ENCODE measurements at places on chromosomes 1 and 21.

DNA sequence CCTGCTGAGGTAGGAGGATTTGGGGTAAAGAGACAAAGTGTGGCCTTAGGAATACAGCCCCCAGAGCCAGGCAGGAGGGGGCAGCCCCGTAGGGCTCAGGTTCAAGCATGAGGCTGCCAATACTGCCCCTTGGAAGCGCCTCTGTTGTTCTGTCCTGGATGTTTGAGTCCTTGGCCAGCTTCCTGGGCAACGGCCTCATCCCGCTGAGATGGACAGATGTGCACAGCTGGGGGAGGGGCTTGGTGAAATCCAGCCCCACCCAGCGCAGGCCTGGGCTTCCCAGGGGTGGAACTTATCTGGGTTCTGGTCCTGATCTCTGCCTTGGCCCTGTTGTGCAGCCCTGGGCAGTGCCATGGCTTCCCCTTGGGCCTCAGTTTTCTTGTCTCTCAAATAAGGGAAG lies 34.8 kb upstream of the MAN1C1 start:
- DNase-seq, result no peak

DNA sequence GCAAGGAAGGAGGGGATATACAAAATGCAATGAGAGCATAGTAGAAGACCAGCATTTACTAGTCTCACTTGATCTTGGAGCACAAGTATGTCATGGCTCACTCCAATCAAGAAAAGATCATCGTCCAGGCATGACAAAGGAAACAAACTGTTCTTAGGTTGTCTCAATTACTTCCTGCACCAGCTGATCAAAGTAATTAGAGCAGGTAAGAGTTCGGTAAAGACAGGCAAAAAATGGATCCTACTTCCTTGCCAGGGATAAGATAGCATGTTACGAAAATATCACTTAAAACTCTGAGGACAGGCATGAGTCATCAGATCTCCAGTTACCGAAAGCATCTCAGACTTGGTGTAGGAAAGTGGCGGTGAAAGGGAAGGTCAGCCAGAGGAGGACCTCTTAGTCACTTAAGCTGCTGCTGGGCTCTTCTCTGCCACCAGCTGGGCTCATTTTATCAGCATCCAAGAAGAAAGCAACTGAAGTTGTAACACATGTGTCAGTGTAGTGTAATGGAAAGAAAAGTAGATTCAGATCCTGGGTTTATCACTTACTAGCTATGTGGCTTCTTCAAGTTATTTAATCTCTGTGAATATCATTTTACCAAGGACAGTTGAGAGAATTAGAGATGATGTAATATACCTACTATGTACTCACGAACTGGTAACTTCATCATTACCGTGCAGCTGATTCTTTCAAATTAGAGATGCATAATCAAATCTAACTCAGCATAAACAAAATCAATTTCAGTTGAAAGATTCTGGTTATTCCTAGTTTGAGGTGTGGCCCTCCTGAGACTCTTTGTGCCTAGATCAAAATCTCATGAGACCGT lies 46.8 kb downstream of the XCL1 start:
- no peak for DNase-seq

DNA sequence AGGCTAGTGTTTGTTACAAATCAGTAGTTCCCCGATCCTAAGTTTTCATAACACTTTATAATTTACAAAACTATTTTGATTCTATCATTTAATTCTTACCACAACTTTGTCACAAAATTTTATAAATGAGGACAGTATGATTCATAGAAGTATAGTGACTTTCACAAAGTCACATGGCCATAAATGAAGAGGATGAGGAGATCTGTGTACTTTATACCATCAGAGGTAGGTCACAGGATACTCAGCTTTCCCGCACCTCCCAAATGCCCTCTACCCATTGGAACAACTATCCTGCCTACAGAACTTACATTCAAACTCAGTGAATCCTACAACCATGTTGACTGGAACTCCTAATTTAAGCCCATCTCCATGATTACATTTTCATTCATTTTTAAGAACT lies 56.3 kb downstream of the TNFSF4 start:
- no peak for DNase-seq

DNA sequence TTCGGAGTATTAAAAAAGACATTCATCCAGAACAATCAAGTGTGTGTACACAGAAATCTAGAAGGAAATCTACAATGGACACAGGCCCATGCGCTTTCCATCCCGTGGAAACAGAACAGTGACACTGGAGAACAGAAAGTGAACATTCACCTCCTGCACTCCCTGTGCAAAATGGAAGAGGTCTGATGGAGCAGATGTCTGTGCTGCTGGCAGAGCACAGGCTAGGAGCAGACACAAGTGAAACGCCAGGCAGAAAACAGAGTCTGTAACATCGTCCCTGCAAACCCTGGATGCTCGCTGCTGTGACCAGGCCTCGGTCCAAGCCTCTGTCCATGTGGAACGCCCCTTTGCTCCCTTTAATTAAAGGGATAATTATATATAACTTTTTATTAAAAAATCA lies 36.1 kb downstream of the SLC45A1 start:
- no peak for DNase-seq

GRCh38 chr1:211258310-211258755 lies 833 bp upstream of the RCOR3 start:
- peak; percentile 43 for DNase-seq

DNA sequence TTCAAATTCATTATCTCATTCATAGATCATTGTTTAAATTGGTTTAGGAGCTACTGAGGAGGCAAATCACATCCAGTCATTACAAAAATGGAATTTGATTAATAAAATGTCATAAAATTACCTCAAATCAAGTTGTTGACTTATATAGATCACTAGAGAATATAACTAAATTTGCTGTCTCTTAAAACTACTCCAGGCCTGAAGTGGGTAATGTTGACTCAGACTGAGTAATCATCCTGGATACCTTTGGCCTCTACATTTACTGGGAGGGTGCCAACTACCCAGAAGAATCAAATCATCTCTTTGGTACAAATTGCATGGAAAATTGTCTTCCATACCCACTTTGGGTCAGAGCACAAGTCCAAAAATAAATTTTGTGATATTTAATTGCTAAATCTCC lies 191.2 kb upstream of the GREM2 start:
- no peak for DNase-seq

- no peak for DNase-seq
These were observed 4.3 kb upstream of the SLC25A33 start for GRCh38 chr1:9534953-9535352.

DNA sequence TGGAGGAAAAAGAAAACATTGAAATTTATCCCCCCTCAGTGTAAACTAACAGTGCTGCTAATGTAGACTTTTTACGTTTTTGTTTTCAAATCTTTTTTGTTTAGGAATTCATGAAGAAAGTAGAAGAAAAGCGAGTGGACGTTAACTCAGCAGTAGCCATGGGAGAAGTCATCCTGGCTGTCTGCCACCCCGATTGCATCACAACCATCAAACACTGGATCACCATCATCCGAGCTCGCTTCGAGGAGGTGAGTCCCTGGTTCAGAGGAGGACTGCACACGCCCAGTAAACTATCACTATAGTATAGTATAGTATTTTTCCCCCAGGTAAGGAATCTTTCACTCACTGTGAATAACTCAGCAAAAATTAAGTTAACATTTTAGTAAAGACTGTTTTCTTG lies 37.8 kb upstream of the BMP8A start:
- DNase-seq, result no peak

GRCh38 chr1:234320549-234320948 lies 52.7 kb upstream of the COA6 start:
- DNase-seq, result no peak

Data from T-helper 9 cell (primary cell).